Progenitor cell of endocrine pancreas (in vitro differentiated cells): ENCODE measurements at places on chromosomes 2 and 18. TPM values are rescaled to one million over a fixed set of nuclear protein-coding genes. Genes with fewer than 3 reads are reported as not detected.

DNA sequence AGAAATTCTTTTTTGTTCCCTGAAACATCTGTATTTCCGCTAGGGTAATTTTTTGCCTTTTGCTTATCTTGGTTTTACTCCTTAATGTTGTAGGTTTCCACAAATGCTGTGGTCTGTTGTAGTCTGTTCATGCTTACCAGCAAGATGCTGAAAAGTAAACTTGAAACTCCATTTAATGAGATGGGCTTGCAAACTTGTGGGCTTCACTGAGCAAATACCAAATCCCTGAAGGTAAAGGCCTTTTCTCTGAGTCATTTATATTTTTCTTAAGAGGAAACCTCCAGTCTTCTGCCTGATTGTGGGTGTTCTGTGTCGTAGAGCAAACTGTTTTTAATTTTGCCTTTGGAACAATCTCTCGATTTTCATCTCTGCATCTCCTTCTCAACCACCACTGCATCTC, 9.3 kb downstream of the SP140 start:
- DNase-seq: no peak

GKN1 gene
- not detected in 2 replicates for total RNA-seq

- DNase-seq: no peak
These were observed 108.2 kb downstream of the RTP5 start for GRCh38 chr2:241977557-241978300.

B3GNT7 gene
- 6.5 and 7.6 TPM in 2 replicates for total RNA-seq

GRCh38 chr2:162433491-162433890, 89.6 kb downstream of the GCA start:
- no peak for DNase-seq
